ENCODE measurements at places on chromosomes 2 and 18.

DNA sequence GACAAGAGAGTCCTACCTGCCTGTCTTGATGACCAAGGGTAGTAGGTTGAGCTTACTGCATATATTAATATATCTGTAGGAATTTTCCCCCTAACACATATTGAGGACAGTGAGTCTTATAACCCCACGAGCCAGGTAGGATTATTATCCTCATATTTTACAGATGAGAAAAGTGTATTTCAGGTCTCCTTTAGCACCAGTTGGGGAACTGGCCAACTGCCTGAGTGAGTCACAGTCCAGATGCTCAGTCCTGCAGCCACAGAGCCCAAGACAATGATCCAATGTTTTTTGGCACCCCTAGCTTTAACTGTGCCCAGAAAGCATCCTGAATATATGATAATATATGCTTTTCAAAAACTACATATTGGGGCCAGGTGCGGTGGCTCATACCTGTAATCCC lies 30.8 kb upstream of the GLS start:
- no peak for DNase-seq

- DNase-seq = no peak
Observed at GRCh38 chr2:76985387-76986136, 536.6 kb downstream of the LRRTM4 start.

GRCh38 chr2:42935692-42936671 lies 143.6 kb upstream of the HAAO start:
- peak; percentile 4 for DNase-seq

GRCh38 chr2:8543060-8543382 lies 138.8 kb upstream of the ID2 start:
- peak; percentile 86 for DNase-seq

DNA sequence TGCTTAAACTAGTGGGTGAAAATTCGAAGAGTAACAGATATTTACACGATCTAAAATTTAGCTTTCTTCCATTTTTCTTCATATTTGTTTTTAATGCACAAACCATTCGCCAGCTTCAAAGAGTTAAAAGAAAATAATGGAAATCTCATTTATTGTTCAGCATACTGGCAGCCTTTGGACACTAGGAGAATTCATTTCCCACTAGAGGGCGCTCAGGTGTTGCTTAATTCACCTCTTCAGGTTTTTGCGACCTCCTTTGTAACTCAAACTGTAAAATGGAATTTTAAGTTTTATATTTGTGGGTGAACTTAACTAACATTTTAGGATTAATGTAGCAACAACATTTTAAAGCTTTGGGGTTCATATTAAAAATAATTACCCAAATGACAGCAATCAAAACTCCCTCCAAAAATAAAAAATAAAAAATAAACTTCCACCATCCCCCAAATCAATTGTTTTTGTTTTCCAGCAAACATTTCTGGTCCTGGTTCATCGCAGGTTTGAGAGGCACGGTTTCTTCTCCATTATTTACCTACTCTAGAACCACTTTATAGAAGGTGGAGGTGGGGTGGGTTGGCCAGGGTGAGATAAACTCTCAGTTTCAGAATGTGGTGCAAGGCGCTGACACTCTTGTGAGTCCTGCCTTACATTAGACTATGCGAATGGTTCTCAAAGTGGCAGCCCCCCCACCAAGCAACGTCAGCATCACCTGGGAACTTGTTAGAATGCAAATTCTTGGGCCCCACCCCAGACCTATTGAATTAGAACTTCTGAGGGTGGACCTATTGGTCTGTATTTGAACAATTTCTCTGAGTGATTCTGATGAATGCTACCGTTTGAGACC lies 24.7 kb upstream of the PNPT1 start:
- DNase-seq = no peak

DNA sequence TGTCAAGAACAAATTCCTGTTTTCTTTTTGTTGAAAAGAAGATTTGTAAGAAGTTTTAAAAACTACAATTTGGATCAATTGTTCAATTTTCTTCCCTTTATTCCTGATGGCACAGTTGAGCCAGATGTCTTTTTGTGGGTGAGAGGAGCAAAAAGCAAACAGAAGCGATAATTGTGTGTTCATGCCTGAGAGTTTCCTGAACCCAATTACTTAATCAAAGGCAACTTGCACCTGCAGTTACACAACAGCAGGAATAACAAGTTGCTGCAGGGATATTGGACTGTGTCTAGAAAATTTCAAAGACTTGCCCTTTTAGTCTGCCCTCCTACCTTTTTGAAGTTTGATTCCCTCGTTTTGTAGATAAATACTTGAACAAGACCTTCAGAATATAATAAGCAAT lies 383.6 kb downstream of the DSEL start:
- no peak for DNase-seq

DNA sequence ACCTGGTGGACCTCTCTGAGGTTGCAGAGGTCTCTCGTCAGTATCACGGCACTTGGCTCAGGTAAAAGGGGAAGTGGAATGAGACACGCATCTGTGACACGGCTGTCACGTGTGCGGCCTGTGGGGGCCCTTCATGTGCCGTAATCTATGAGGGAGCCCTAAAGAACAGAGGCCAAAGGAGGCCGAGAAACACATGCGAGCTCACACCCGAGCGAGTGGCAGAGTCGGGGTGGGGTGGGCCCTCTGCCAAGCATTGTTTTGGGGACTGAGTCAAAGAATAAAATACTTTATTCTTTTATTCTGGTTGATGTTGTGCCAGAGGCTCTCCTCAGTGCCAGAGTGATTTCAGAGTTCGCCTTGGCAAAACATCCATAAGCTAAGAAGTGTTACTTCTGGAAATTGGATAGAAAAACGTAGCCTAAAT lies 43.3 kb downstream of the PLB1 start:
- no peak for DNase-seq

DNA sequence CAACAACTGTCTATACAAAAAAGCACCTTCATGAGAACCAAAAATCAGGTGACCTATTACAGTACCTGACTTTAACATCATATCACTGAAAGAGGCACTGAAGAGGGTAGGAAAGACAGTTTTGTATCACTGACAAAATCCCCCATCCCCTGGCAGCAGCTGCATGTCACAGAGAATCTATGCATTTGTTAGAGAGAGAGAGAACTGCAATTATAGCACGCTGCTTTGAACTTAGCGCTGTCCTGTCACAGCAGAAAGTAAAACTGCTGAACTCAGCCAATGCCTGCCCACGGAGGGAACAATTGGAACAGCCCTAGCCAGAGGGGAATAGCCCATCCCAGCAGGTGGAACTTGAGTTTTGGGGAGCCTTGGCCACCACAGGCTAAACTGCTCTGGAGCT lies 75.1 kb upstream of the NOL4 start:
- no peak for DNase-seq

- DNase-seq = no peak
Observed at GRCh38 chr2:237222601-237223041, 136.9 kb downstream of the COPS8 start.

DNA sequence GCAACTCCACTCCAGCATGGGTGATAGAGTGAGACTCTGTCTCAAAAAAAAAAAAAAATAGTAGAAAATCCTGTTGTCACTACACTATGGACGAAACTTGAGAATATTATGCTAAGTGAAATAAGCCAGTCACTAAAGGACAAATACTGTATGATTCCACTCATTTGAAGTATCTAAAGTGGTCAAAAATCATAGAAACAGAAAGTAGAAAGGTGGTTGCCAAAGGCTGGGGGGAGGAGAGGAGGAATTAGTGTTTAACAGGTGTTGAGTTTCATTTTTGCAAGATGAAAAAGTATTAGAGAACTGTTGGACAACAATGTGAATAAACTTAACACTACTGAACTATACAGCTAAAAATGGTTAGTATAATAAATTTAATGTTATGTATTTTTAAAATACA lies 18.8 kb upstream of the RMP24 start:
- DNase-seq = no peak

DNA sequence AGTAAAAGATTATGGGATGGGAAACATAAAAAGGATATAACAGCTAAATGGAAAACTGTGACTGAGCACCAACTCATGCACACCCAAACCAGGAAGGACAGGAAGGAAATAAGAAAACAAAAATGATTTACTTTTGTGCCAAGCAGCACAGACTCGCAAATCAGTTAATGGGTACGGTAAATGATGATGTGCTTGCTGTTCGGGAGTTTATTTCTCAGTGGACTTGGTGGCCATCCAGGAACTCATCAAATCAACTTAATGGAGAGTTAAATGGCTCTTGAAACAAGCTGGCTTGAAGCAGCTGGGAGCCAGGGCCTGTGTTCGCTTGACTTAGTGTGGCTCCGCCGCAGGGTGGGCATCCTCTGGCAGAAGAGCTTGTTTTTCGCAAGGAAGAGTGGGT lies 36.2 kb downstream of the MTCL1 start:
- DNase-seq = no peak

DNA sequence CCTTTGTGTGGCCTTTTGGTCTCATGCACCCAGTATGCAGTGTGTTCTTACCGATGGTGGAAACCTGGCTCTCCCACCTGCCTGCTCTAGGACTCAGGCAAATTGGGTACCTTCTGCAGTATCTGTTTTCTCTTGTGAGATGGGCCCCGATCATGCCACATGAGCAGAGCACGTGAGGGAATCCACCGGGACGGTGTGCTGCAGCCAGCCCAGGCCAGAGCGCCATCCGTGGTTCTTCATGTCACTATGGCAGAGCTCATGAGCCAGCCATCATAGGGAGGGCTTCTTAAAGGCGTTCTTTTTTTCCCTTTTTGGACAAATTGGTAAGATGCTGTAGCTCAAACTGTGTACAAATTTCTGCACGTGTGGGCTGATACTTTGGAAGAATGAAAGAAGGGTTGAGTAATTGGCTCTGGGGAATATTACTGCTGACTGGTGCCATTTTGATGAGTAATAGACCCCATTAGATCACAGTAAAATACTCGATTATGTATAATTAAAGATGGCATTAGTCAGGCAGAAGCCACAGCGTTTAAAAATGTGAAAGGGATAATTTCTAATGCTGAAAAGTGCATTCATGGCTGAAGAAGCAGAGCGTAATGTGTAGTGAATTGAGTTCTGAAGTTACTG lies 19.2 kb downstream of the SH3RF3 start:
- no peak for DNase-seq

DNA sequence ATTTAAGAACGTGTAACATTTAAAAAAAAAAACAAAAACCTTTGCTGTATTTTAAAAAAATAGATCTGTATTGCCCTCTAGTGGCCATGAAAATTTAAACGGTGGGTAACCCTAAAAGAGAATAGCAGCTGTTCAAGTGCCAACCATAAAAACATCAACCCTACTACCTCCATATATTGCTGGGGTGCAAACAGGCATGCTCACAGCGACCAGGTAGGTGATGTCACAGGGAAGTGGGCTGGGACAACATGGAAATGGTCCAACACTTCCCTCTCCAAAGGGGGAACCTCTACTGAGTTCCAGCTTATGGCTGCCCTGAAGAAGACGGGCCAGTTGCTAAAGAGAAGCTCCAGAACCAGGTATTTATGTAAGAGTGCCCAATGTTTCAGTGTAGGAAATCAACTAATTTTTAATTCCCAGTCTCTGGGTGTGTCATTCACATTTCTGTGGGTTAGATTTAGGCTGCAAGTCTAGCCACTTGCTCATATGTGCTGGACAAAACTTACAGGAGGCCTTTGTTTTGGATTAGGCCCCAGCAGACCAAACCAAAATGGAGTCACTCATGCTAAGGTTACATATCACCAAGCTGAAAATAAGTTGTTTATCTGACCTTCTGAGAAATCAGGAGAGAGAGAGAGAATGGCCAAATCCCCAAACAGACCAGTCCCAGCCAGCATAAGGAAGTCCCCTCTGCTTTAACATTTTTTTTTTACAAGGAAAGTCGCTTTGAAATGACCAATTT lies 54.5 kb downstream of the SKA1 start:
- no peak for DNase-seq

GRCh38 chr18:12445554-12445953 lies 37.8 kb downstream of the PRELID3A start:
- no peak for DNase-seq

- DNase-seq = no peak
Observed at GRCh38 chr2:65358678-65359400, 73.6 kb downstream of the SPRED2 start.

DNA sequence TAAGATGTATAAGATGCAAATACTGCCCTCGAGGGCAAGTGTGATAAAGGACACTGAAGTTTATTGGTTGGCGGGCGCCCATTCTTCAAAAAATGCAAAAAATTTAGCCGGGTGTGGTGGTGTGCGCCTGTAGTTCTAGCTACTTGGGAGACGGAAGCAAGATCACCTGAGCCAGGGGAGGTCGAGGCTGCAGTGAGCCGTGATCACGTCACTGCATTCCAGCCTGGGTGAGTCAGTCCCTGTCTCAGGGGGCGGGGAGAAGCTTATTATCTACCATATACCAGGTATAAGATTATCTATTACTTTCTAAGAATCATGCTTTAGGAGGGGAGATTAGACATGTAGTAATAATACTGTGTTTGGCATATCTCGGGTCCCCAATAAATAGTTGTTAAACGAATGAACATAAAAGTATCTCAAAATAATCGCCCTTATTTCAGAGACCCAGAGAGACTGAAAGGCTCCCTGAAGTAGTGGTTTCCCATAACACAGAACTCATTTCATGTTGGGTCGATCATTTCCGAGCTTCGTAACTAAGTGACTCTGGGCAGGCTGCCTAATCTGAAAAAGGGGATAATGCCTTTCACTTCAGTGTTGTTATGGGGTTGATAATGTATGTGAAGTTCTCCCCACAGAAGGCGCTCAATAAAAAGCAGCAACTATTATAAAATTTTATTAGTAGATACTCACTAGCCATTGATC lies 1.2 kb upstream of the SELENOI start:
- DNase-seq = peak; percentile 13

GRCh38 chr2:175401956-175402469 lies 220.5 kb upstream of the ATP5MC3 start:
- no peak for DNase-seq

GRCh38 chr18:32803568-32803967 lies 30.7 kb upstream of the KLHL14 start:
- DNase-seq = no peak

- DNase-seq = no peak
Observed at GRCh38 chr18:77086656-77087392, 45.8 kb downstream of the MBP start.

DNA sequence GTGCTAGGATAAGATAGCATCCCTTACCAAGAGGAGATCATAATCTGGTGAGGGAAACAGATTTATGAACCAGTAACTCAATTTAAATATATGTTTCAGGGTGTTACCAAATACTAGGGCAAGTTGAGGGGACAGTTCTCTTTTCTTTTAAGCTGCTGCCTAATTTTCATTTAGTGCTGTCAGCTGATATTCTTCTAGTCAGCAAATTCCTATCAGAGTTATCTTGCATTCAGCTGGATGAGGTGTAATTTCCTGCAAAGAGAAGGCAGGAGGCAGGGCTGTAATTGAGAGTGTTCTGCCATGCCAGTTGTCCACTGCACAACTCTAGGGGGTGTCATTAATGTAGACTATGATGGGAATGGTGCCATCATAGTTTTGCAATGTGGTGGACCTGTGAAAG lies 141.3 kb upstream of the LHCGR start:
- no peak for DNase-seq

GRCh38 chr2:198127627-198128026 lies 323.2 kb downstream of the PLCL1 start:
- peak; percentile 30 for DNase-seq

Data from stimulated activated naive CD4-positive, alpha-beta T cell treated with Interleukin-2 at 50 U/mL for 16 hours (primary cell).